ENCODE measurements at places on chromosomes 2 and 18.

GRCh38 chr2:67036444-67036843 is 360.7 kb upstream of the ETAA1 start:
- no peak for DNase-seq

DNA sequence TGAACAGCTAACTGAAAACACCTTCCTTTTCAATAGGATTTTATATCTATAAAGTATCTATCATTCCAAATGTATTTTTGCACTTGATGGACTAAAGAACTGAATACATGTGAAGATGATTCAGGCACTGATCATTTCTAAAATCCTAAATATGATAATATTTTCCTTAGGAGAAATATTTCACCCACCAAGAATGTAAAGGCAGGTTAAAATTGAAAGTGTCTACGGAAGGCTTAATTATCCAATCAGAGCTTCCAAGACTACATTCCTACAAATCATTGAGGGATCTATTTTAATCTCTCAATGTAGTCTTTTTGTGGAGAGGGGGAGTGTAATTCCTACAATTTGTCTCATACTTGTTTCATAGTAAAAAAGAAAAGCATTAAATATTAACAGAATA is 3.6 kb downstream of the GALNT3 start:
- DNase-seq = no peak

DNA sequence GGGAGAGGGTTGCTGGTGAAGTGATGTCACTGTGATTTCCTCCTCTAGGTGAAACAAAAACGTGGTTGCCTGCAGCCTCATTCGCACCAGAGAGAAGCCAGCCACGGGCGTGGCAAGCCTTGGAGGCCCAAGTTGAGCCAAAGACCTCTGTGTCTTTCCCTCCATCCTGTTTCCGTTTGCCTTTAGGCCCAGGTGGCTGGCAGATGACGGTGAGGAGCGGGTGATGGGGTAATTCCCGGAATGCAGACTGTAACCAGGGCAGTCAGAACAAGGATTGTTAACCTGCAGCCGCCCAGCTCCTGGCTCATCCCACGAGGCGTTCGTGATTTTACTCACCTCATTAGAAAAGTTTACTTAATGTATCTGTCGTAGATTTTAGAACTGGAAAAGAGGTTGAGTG is 14.4 kb downstream of the CTIF start:
- no peak for DNase-seq

DNA sequence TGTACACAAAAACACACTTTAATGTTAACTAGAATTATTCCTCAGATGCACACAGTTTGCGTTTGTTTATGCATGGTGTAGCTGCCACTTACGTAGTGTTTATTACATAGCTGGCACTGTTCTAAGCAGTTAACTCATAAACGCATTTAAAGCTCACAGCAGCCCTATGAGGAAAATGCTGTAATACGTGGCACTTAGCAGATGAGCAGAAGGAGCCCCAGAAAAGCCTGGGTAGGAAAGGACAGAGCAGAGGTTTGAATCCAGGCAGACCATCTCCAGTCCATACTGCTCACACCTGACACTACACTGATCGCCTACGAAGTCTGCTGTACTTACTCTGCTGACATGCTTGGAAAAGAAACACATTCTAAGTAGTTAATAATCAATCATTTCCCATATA is 66.6 kb downstream of the BCL2 start:
- no peak for DNase-seq

GRCh38 chr2:50646226-50646625 is 385.7 kb downstream of the NRXN1 start:
- DNase-seq = no peak

DNA sequence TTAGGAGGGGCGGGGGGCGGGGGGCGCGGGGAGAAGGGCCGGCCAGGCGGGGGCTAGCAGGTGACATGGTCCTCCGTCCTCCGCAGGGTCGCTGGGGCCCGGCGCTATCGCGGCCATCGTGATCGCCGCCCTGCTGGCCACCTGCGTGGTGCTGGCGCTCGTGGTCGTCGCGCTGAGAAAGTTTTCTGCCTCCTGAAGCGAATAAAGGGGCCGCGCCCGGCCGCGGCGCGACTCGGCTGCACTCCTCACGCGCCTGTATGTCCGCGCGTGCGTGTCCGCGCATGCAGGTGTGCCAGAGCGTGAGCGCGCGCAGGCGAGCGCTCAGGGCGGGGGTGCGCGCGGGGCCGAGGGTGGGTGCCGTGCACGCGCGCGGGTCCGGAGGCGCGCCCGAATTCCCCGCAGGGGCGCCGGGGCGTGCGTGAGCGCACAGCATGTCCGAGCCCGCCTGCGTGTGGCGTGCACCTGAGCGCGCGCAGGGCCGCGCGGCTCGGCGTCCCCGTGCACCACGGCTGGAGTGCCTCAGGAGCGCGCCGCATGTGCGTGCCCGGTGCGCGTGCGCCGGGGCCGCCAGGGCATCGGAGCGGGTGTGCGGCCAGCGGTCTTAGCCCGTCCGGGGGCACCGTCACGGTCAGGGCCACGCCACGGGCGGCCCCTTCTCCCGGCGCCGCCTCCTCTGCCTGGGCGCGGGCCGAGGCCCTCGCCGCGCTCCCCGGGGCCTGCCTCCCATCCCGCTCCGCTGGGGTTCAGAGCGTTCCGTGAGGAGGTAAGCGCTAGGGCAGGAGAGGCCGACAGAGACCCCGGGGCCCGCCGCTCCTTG is 6.3 kb downstream of the SNORC start:
- peak; percentile 42 for DNase-seq

GRCh38 chr2:72925328-72925943 is 8.1 kb downstream of the EMX1 start:
- no peak for DNase-seq

- DNase-seq = no peak
These were observed 39.9 kb downstream of the MYO3B start for GRCh38 chr2:170217778-170218251.

DNA sequence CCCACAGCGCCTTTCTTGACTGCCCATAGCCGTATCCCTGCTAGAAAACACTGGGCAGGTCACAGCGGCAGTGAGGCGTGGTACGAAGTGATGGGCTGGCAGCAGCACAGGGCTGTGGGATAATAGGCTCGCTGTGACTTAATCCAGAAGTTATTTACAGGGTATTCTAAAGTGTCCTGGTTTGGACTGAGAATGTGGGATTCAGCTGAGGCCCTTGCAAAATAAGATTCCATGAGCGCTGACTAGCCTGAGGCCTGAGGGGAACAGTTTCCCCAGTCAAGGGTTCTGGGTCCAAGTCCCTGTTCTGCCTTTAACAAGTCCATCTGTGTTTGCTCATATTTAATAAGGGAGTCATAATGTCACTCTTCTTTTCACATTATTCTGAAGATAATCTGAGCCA is 34.6 kb downstream of the SETBP1 start:
- no peak for DNase-seq

GRCh38 chr2:75466708-75467311 is 93.9 kb downstream of the EVA1A start:
- peak; percentile 12 for DNase-seq

GRCh38 chr2:237901932-237902850 is 42.8 kb downstream of the RAMP1 start:
- no peak for DNase-seq

DNA sequence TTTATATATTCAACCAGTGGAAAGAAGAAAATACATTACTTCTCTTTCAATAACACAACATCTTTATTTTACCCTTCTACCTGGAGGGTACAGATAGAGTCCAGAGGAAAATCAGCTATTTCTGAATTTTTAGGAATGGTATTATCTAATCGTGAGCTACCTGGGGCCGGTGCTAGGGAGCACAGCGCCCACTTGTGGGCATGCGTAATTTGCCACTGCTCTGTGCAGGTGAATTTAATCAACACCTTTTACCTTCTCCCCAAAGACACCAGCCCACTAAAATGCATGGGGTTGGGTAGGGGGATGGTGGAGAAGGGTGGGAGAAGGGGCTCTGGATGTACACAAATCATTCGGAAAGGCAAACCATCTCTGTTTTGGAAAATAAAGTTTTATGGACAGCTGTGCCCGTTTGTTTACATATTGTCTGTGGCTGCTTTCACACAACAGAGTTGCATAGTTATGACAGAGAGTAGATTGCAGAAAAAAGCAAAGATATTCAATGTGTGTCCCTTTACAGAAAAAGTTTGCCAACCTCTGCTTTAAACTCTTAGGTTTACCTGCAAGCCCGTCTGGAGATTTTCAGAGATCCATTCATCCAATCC is 51.5 kb upstream of the DCC start:
- DNase-seq = peak; percentile 8

DNA sequence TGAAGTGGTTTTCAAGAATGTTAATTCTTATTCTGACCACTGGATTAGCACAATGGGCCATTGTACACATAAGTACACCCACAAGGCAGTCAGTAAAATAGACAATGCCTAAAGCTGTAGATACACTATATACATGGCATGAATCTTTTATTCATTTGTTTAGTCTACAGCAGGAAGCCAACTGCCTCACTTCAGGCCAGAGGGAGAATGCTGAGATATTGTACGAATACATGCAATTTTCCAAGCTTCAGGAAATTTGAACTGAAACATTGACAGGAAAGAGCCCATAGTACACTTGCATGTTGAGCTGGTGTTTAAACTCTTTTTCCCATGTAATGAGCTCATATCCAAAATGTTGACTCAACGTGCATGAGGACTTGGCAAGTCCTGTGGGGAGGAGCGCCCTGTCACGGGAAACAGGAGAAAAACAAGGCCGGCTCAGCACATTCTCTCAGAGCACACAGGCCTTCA is 111.6 kb upstream of the CYP1B1 start:
- DNase-seq = no peak

DNA sequence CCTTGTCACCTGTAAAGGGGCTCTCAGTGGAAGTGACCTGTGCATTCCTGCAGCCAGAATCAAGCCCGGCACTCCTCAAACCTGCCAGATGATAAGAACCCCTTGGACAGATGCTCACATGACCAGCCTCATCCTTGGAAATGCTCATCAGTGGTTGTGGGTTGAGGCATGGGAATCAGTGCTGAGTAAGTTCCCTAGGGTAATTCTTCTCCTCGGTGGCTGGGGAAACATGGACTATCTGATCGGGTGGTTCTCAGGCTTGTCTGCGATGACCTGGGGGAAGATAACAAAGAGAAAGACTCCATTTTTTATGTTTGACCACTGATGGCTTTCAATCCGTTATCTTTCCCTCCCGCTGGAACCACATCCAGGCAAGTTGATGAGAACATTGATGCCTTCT is 84.0 kb downstream of the SPP2 start:
- no peak for DNase-seq

GRCh38 chr18:55422456-55423180 is 165.4 kb downstream of the TCF4 start:
- DNase-seq = no peak

GRCh38 chr2:241129086-241129871 is 20.0 kb downstream of the PASK start:
- DNase-seq = no peak

DNA sequence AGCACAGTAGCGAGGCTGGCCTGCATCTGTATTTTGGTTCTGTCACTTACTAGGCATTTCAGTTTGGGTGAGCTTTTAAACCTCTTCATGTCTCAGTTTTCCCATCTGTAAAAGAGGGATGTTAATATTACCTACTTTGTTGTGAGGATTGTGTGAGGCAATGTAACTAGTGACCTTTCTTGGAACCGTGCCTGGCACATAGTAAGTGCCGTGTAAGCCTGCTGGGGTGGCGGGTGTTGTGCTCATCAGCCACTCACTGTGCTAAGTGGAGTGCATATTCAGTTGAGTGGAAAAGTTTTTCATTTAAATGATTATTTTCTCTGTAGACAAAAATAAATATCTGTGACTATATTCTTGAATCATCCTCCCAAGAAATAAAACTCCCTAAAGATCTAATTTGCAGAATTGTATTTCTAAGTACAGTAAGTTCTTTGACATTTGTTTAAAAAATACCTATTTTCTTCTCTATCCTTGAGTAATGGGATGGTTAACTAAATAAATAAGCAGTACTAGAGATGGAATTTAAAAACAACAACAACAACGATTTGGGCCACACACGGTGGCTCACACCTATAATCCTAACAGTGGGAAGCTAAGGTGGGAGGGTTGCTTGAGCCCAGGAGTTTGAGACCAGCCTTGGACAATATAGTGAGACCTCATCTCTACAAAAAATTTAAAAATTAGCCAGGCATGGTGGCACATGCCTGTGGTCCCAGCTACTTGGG is 56.7 kb downstream of the MALT1 start:
- no peak for DNase-seq

- no peak for DNase-seq
These were observed 103.6 kb upstream of the SERPINE2 start for GRCh38 chr2:224142397-224143312.

GRCh38 chr18:37238282-37239108 is 327.1 kb downstream of the CELF4 start:
- DNase-seq = no peak

GRCh38 chr18:63025251-63026090 is 294.1 kb downstream of the BCL2 start:
- no peak for DNase-seq

- DNase-seq = no peak
These were observed 245.4 kb downstream of the PTPRM start for GRCh38 chr18:7812431-7813063.

DNA sequence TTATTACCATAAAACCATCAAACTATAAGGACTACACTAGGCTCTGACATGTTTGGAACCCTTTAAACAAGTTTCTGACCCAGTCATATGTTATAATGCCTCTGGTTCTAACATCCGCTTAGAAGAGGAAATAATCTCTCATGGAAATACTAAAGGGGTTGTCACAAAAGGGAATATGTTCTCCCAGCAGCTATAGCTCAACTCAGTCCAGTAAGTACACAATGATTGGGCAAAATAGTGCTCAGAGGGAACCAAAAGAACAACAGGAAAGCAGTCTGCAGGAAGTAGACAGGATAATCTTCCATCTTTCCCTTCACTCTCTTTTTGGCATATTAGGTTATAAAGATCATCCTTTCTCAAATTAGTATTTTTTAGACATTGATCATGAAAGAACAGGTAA is 4.3 kb downstream of the SRBD1 start:
- DNase-seq = no peak

DNA sequence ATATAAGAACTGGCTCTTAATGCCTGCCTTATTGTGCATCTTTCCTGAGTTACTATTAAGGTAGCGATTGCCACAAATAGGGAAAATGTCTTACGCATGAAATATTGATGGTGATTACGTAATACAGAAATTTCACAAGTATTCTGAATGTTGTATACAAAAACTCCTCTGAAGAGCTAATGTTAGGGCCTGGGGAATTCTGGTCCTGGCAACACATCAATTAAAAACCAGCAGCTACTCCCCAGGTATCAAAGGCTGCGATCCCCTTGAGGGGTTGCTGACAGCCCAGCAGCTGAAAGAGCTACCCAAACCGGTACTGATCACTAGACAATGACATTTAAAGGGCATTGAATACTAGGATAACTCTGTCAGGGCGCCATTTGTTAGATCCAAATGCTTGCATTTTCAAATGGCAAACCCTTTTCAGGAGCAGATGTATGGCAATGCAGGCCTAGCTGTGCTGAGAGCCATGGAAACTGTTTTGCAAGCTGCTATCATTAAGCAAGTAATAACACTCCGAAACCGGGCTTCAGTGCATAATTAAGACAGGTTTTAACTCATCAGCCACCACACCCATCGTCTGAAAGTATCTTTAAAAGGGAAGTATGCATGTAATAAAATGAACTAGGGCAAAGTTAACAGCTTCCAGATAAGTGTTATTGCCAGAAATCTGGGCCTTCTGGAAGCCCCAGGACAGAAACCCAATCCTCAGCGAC is 78.4 kb downstream of the CLHC1 start:
- DNase-seq = no peak

- no peak for DNase-seq
These were observed 80.7 kb upstream of the CABLES1 start for GRCh38 chr18:23054553-23054952.

Data from activated T-cell treated with anti-CD3 and anti-CD28 coated beads, Interleukin-2, amount 50 U/mL, for 72 hours (primary cell).